ENCODE measurements at places on chromosomes 3 and 15.

DNA sequence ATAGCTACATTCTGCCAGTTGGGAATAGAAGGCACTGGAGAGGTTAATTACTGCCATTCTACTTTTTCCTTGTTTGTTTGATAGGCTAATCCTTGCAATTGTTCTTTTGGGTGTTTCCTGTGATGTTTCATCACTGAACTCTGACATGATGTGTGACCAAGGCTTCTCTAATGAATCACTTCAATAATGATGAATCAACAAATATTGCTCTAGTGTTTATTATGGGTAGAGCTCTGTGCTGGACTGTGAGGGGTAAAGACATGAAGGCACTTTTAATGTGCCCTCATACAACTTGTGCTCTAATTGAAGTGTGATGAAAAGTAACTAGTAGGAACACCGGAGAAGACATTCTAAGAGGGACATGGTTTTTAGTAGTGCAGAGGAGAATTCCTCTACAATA lies 233.6 kb downstream of the WDR72 start:
- DNase-seq, result no peak

- DNase-seq, result no peak
These were observed 8.0 kb upstream of the ITIH3 start for GRCh38 chr3:52786330-52787215.

DNA sequence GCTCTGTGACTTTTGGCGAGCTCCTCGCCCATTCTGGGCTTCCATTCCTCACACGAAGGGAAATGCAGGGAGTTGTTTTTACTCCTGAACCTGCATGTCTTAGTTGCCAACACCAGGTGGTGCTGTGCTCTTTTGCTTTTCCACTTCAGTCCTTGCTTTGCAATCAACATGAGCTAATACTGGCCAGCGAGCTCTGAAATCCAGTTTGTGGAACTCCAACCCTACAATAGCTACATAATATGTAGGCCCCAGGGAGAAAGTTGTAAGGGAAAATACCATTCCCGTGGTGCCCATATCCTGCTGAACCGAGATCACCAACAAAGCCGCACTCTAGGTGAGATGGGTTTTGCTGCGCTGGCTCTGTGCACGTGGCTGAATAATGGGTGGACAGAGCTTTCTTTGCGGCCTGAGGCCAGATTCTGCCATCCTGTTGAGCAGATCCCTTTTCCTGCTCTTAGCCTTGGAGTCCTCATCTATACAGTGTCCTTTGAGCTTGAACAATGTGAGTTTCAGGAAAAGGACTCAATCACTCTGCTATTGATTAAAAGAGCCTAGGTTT lies 25.0 kb downstream of the LSM3 start:
- DNase-seq, result peak; percentile 27

- DNase-seq, result no peak
These were observed 50.9 kb upstream of the FSIP1 start for GRCh38 chr15:39833515-39833981.

DNA sequence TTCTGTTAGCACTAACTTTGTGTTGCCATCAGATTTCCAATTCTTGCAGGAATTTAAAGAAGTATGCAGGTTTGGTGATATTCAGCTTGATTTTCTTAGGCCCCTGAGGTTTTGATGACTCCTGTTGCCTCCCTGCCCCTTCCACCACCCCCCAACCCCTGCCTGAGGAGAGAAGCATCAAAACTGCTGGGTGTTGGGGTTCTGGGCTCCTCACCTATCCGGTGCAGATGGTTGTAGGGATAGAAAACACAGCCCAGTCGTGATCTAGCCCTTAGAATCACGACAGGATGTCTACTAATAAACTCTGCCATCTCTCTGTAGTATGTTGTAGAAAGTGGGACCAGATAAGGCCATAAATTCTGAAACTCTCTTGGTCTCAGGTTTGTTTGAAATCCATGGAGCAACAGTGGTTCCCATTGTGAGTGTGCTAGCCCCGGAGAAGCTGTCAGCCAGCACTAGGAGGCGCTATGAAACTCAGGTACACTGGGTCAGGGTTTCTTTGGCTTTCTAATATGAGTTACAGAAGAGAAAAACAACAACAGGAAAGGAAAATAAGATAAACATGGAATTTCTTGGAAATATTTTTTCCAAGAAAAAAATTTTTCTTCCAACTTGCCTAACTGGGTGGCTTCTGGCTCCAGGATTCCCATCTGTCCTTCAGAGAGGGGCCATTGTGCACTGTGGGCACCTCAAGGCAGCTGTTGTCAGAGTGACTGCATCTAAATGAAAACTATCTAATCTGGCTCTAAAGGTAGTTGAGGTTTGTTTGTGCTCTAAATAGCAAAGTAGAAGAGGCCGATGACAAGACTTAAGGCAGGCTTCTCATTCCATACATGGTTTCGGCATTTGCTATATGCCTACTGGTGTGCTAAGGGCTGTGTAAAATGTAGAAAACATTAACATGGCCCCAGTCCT lies 8.7 kb downstream of the SRP14 start:
- DNase-seq, result no peak

- no peak for DNase-seq
These were observed 63.9 kb downstream of the GLCE start for GRCh38 chr15:69224383-69224782.

- DNase-seq, result no peak
These were observed 284.4 kb downstream of the FOXP1 start for GRCh38 chr3:71299160-71299559.

DNA sequence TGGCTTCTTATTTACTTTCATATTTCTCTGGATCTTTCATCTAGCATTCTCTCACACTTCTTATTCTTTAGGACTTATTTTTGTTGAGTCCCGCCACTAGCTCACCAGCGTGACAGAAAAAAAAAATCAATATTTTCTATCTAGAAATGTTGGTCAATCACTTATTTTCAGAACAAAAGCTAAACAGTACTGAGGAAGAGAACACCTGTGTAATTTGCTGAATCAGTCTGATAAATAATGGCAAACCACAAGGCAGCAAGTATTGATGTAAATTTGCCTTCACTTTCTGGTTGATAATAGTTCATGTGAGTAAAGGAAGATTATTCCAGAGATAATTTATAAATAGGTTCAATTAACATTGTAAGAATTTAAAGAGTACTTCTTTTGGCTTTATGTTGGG lies 179.2 kb downstream of the BCHE start:
- DNase-seq, result no peak

- DNase-seq, result no peak
These were observed 304.5 kb downstream of the OTOL1 start for GRCh38 chr3:161800985-161801559.

DNA sequence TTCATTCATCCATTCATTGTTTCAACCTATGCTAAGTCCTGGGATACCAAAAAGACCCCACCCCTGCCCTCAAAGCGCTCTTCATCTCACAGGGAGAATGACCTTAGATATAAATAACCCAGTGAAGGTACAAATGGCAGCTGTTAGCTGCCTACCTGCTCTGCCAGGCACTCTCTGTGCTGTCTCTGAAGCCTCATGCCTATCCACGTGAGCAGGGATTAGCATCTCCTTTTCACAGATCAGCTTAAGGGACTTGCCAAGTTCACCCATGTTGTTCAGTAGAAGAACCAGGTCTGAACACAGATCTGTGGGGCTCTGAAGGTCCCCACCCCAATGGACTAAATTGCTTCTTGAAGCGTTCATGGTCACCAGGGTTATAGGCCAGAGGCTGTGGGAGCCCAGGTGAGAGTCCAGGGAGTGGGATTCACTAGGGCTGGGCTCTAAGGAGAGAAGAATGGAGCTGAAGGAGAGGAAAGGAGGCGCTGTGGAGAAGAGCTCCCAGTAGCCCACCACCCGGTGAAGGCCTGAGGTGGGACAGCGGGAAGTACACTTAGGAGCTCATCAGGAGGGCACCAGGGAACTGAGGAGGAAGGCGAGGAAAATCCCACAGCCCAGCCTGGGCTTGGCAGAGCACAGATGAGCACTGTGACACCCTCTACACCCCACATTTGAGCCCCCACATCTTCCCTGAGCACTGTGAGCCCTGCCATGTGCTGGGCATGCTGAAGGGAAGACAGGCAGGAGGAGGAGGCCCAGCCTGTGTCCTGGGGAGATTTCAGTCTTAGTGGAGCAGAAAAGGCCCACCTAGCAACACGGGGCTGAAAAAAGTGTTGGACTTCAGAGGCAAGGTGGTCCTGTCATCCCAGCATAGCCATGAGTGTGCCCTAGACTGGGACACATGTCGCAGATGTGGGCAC lies 20.4 kb downstream of the RBP1 start:
- no peak for DNase-seq

- DNase-seq, result no peak
These were observed 61.8 kb downstream of the RUBCN start for GRCh38 chr3:197674741-197675562.

- DNase-seq, result no peak
These were observed 373.1 kb downstream of the MFSD1 start for GRCh38 chr3:159174715-159175692.

DNA sequence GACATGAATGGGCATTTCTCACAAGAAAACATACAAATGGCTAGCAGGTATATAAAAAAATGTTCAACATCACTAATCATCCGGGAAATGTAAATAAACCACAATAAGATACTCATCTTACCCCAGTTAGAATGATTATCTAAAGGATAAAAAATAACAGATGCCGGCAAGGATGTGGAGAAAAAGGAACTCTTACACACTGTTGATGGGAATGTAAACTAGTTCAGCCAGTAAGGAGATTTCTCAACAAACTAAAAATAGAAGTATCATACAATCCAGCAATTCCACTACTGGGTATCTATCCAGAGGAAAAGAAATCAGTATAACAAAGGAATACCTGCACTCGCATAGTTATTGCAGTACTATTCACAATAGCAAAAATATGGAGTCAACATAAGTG lies 124.2 kb downstream of the SATB1 start:
- no peak for DNase-seq

DNA sequence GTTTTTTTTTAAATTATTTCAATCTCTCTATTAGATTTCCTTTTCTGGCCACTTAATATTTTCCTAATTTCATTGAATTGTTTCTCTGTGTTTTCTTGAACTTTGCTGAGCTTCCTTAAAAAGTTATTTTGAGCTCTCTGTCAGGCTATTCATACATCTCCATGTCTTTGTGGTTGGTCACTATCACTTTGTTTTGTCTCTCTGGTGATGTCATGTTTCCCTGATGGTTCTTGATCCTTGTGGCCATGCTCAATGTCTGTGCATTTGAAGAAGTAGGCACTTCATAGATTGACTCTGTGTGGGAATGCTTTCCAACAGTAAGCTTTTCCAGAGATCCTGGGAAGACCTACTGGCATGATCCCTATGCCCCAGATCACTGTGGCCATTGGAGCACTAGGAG lies 18.6 kb downstream of the CD200R1 start:
- DNase-seq, result no peak

DNA sequence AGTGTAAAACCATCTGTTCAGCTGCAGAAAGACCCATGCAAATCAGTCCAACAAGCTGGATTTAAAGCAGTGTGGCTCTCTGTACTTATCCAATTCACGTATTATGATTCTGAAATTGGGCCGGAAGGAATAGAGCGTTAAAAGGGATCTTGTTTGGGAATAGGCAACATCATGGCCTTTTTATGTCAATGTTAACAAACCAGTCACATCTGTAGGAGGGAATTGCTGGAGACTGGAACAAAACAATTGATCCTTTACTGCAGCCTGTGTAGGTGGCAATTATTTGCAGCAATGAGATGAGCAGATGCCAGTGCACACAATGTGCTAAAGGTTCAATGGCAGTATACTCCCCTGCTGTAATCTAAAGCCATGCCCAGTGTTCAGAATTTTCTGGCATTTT lies 887.4 kb upstream of the ROBO1 start:
- DNase-seq, result no peak

DNA sequence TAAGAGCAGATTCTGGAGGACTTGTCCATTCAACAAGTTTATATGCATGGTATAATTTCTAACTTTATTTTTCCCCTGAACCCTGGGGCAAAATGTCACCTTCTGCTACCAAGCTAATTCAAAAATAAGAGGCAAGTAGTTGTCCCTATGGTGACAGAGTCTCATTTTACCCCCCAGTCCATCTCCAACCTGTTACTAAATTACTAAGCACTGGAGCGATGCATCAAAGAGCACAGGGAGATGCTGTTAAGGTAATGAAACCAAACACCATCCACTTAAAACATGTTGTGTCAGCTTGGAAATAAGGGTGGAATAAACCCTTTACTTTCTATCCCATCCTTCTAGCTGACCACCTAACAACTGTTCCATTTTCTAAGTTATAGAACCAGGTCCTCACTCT lies 417.4 kb upstream of the ATP11B start:
- no peak for DNase-seq

DNA sequence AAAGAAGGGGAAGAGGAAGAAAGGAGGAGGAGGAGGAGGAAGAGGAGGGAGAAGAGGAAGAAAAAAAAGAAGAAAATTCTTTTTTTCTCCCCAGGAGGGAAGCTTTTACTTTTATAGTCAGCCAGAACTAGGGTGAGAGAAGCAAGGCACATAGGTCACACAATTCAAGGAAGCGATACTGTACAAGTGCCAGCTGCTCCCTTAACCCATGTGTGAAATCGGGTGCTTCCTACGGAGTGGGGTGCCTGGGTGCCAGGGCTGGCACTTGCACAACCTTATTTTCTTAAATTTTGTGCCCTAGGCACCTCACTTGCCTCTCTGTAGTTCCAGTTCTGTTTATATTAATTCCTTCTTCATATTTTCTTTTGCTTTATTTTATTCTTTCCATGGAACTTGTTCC lies 150.4 kb downstream of the LIPC start:
- no peak for DNase-seq

DNA sequence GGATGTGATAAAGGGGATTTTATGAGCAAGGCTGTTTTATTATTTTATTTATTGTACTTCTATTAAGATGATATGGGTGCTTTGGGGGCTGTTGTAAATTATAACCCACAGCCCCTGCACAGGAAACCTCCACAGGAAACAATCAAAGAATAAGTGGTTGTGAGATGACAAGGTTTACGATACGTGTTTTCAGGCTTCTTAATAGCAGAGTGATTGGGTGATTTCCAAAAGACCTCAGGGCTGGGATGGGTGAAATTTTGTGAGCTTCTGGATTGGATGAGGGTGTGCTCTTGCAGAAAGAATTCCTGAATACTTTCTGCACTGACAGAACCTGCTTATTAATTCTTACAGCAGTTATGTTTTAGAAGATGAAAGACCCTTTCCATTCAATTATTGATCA lies 21.4 kb downstream of the CHL1 start:
- DNase-seq, result no peak

DNA sequence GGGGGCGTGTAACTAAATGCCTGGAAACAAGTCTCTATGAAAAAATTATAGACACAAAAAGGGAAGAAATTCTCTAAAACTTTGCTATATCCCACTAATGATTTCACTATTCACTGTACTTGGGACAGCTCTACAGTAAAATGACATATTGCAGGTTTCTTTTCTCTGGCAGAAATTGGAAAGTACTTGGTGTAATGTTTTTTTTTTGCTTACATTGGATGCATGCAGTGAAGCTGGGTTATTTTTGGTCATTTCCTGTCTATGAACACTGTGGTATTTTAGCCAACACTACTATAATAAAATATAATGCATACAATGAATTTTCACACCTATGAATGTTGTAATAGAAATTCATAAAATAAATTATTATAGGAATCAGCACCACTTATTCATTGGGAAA lies 109.7 kb downstream of the LRRC49 start:
- no peak for DNase-seq

GRCh38 chr3:186170516-186170915 lies 61.6 kb upstream of the ETV5 start:
- DNase-seq, result no peak
